ENCODE measurements at places on chromosomes 12 and 14.

- DNase-seq, result no peak
Measured at GRCh38 chr14:104999361-104999760, 13.8 kb downstream of the CLBA1 start.

DNA sequence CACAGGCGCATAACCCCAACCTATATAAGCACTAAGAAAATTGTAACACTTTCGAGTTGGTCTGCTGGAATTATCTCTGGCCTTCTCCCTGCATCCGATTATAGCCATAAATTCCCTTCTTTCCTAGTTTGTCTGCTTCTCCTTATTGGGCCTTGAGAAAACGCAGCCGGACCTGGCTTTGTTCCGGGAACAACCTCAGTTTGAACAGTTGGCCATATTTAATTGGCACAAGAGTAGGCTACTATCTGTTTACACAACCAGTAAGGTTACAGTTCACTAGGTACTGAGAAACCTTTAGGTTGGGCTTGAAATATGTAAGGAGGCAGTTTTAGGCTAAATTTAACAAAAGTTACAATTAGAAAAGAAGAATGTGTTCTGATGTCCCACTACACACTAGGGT is 176.1 kb downstream of the IPO8 start:
- DNase-seq, result no peak

DNA sequence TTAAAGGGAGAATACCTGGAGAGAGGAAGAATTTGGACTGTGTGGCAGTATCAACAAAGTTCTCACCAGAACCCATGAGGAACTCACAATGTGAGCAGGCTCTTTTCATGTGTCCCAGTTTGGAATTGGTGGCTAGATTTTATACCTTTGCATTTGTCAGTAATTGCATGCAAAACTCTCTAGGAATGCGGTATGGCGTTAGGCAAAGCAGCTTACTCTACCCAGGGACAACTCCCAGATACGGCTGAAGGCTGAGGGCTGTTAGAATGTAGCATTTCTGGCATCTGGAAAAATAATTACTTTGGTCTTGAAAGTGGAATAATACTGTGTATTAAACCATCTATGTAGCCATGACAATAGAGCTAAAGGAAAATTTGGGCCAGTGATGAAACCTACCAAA is 635.5 kb downstream of the SLC16A7 start:
- DNase-seq, result peak; percentile 2

GRCh38 chr14:74515891-74516412 is 22.4 kb downstream of the ISCA2 start:
- no peak for DNase-seq

Data from cardiac fibroblast (primary cell).